ENCODE measurements at places on chromosomes 2 and 18.

GRCh38 chr18:78927156-78927555 lies 52.5 kb upstream of the SALL3 start:
- DNase-seq = no peak

- DNase-seq = no peak
Measured at GRCh38 chr18:42030586-42031182, 75.7 kb downstream of the PIK3C3 start.

DNA sequence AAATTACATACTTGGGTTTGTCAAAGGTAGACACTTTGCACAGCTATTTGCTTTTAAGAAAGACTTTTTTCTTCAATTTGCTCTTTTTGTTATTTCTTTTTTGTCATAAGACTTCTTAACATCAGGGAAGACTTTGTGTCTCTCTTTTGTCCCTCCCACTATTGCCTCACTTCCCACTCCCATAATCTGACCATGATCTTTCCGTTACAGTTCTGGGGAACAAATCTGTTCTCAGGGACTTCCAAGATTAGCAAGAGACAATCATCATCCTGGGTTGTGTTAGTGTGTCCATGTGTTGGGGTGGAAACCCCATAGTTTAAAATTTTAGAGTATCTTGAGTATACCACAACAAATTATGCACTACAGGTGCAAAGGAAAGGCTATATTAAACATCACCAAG lies 75.3 kb downstream of the REV1 start:
- no peak for DNase-seq

DNA sequence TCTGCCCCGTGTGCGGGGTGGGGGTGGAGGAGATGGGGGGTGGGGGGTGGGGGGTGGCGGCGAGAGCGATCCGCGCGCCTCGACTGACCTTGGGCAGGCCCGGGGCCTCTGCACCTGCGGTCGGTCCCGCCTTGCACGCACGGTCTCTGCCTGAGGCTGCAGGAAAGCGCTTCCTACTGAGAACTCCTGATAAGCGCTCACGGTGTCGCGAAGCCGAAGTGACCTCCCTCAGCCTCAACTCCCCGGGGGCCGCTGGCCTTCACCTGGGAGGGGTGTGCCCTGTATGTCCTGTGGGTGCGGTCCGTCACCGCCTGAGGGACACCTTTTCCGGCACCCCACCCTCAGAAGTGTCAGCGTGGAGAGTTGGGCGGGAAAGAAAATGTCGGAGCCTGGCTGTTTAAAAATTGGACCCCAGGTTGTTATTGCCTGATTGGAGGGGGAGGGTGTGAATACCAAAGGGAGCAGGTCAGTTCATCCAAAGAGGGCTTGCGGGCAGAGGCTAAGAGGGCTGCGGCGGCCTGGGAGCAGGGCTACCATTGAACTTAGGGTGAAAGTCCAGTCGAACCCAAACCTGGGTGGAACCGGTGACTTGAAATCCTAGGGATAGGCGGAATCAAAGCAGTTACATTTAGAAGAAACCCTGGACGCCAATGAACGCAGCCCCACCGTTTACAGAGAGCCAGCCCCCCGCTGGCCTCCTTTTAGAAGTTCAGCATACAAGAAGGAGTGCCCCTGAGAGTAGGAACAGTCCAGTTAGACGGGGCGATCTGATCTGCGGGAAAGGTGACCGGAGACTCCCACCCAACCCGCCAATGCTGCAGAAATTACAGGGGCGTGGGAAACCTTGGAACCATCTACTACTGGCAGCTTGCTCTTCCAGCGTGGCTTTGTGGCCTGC lies 1.2 kb downstream of the MAL start:
- no peak for DNase-seq

DNA sequence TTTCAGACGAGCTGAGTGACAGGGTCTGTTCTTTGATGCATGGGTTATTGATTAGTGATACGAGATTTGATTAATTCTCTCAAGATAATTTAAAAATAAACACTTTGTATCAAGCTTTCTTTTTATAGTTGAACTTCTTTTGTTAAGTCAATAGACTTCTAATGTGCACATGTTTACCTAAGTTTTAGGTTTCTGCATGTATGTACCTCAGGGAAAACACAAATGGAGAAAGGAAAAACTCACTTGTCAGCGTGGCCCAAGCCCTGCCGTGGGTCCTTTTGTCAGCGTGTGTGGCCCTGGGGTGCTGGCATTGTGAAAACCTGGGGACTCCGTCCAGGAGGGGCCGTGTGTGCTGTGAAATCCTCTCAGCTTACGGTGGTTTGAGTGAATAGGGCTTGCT lies 153.7 kb downstream of the SNTG2 start:
- DNase-seq = no peak

GRCh38 chr2:163475815-163476214 lies 260.0 kb downstream of the FIGN start:
- no peak for DNase-seq

DNA sequence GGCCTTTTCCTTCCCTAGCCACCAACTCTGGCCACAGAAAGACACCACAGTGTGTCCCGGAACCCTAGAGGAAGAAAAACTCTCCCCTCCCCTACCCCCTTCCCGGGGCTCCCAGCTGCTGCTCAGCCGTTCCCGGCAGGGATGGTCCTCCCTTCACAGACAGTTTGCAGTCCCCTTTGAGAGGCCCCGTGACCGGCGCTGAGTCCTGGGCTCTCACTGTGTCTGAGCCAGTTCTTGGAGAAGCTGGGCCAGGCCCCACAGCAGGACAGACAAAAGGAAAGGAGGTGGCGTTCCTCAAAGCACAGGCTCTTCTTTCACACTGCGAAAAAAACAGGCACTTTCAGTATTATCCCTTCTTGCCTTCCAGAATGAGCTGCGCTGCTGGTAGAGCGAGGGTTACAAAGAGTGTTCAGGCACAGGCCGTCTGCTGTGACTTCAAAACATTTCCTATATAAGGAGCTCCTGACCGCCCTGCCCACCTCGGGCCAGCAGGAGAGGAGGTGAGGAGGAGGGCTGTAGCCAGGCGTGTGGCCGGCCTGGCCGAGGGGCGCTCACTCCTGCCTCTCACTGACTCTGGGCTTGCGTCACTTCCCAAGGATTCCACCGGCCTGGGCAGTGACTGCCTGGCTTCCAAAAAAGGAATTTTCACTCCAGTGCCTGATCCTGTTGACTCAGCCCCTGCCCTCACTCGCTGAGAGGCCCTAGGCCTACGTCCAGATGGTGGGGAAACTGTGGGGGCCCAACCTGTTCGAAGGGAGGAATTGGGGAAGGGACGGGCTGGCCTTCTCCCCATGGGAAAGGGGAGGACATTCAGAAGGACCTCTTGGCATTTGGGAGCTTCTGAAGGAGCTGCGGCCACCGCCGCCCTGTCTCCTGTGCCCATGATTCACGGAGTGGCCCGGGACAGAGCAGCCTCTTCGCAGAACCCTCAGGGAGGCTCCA lies 24.9 kb downstream of the CIDEA start:
- no peak for DNase-seq

DNA sequence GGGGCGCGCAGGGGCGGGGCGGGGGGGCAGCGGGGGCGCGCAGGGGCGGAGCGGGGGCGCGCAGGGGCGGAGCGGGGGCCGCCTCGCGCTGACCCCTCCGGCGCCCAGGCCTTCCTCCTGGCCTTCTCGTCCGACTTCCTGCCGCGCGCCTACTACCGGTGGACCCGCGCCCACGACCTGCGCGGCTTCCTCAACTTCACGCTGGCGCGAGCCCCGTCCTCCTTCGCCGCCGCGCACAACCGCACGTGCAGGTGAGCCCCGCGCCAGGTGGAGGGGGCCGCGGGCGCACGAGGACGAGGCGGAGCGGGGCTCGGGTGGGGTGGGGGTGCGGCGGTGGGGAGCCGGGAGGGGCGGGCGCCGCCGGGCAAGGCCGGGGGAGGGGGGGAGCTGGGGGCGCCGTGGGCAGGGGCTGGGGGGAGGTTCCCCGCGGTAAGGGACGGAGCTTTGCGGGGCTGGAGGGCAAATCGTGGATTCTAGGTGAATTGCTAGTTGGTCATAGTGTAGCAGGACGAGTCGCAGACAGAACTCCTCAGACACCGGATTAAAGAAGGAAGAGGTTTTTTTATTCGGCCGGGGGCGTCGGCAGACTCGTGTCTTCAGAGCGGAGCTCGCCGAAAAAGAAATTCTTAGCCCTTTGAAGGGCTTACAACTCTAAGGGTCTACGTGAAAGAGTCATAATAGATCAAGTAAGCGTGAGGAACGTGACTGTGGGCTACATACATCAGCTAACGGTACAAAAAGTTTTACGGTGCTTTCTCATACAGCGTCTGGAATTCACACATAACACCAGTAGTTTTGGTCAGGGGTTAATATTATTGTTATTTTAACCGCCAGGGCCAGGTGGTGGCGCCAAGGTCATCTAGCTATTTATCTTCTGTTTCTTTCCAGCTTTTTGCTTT lies 29.9 kb downstream of the ANO7 start:
- peak; percentile 4 for DNase-seq

GRCh38 chr2:217440000-217440399 lies 562.8 kb downstream of the TNS1 start:
- DNase-seq = no peak

DNA sequence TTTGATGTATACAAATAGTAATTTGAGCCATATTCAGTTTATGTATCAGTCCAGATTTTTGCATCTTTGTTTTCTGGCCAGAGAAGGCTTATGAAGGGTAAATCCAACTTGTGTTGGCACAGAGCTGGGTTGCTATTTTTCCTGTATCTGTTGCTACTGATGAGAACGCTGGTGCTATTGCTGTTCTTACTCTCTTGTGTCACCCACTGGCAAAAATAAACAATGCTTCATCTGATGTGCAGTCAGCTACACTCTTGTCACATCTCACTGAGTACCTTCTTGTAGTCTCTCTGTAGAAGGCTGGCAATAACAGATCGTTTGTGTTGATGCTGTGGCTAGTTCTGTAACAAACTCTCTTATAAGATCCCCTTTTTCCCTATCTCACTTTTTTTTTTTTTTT lies 323.4 kb downstream of the CDH19 start:
- DNase-seq = no peak

GRCh38 chr2:112691881-112692281 lies 28.9 kb upstream of the NT5DC4 start:
- DNase-seq = no peak

DNA sequence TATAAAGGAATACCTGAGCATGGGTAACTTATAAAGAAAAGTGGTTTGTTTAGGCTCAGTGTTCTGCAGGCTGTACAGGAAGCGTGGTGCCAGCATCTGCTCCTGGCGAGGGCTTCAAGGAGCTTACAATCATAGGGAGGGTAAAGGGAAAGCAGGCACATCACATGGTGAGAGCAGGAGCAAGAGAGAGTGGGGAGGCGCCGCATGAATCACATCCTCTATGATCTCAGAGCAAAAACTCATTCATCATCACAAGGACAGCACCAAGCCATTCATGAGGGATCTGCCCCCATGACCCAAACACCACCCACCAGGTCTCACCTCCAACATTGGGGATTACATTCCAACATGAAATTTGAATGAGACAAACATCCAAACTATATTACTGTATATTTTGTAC lies 32.5 kb downstream of the R3HDM1 start:
- no peak for DNase-seq

DNA sequence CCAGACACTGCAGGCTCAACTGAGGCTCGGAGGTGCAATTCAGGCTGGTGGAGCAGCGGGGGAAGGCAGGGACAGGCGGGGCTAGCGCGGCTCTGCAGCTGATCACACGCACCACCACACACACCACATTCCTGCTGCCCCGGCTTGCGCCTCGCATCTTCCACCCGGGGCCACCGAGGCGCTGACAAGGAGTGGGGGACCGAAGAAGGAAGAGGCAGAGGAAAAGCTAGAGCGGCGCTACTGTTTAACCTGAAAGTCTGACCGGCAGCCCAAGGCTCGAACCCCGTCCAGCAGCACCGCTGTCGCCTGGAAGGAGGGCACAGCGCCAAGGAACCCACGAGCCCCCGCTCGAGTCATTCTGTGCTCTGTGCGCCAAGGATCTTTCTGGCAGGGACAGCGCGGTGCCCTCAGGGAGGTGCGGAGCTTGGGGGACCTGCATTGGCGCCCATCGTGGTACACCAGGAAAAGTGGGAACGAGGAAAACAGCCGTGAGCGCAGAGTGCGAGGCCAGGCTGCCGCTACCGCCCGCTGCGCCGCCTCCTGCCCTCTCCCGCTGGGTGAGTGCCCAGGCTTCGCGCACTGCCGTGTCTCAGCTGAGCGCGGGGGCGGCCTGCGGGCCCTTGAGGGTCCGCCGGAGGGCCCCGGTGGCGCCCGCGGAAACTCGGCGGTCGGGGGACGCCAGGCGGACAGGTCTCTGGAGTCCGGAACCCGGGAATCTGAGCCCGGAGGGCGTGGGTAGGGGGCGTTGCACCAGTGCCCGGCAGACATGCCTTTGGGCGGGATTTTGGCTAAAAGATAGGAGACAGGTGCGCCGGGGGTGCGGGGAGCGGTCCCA lies 860 bp upstream of the KCNJ3 start:
- DNase-seq = no peak

GRCh38 chr2:187549951-187550555 lies 4.2 kb downstream of the TFPI start:
- DNase-seq = no peak

DNA sequence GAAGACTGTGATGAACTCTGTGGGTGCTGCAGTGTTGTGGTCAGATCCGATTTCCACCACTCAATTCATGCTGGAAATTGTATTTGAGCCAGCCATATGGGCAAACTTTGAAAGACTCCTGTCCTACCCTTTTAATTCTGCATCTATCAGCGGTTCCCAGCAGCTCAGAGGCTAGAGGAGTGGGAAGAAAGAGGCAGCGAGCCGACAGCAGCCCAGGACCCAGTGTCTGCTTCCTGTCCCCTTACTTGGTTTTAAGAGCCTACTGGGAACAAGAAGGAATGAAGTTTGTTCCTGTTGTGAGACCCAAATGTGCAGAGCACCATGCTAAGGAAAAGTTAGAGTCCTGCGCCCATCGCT lies 72.7 kb upstream of the FOSL2 start:
- no peak for DNase-seq

GRCh38 chr18:10750191-10751035 lies 224.6 kb downstream of the NAPG start:
- DNase-seq = no peak

- no peak for DNase-seq
Measured at GRCh38 chr2:47031909-47032668, 116.5 kb upstream of the MCFD2 start.

GRCh38 chr2:128493880-128494279 lies 175.2 kb upstream of the HS6ST1 start:
- no peak for DNase-seq

GRCh38 chr2:56170504-56170903 lies 13.3 kb upstream of the CCDC85A start:
- DNase-seq = no peak

GRCh38 chr2:234363011-234363487 lies 133.8 kb downstream of the ARL4C start:
- peak; percentile 58 for DNase-seq

- DNase-seq = no peak
Measured at GRCh38 chr18:61602836-61603235, 269.6 kb downstream of the CDH20 start.

DNA sequence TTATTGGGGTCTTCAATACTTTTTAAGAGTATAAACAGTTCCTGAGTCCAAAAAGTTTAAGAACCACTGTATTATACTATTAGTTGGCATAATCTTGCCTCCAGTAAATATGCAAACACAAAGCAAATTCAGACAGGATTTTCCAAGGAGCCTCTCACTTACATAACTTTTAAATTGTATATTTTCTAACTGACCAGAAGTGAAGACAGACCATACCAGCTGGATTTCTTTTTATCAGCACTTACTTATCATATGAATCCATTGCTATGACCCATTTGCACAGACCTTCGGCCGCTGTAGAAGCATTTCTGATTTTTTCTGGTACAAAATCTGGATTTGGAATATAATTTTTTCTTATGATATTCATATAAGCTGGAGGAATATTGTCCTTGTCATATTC lies 200.1 kb downstream of the SLC39A10 start:
- DNase-seq = no peak

Data from LNCaP clone FGC (cell line).